ENCODE measurements at places on chromosomes 3 and 15.
A peak's percentile ranks its signal among the peaks of the same experiment; 100 is the strongest.

DNA sequence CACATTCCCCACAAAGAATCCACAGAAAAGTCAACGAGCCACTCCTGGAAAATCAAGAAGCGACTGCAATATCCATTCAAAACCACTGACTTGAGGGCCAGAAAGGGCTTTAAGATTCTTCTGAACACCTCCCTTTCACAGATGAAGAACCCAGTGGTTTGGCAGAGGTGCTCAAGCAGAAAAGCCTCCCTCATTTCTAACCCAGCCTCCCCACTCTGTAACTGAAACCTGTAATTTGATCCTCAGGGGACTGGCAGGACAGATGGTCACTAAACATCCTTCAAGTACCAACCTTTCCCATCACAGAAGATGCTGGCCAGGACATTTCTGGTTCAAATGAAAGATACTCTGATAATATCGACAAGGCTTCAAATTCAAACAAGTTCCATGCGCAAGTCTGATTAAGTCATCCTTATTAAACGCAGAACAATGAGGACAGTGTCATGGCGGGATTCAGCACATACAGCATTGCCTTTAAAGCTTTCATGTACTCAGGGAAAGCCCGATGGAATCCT, 5.5 kb downstream of the SEMA5B start:
- no peak for DNase-seq

GRCh38 chr3:72323773-72324172, 524.5 kb downstream of the SHQ1 start:
- no peak for DNase-seq

- no peak for DNase-seq
Measured at GRCh38 chr3:111688190-111688800, 93.1 kb upstream of the ZBED2 start.

DNA sequence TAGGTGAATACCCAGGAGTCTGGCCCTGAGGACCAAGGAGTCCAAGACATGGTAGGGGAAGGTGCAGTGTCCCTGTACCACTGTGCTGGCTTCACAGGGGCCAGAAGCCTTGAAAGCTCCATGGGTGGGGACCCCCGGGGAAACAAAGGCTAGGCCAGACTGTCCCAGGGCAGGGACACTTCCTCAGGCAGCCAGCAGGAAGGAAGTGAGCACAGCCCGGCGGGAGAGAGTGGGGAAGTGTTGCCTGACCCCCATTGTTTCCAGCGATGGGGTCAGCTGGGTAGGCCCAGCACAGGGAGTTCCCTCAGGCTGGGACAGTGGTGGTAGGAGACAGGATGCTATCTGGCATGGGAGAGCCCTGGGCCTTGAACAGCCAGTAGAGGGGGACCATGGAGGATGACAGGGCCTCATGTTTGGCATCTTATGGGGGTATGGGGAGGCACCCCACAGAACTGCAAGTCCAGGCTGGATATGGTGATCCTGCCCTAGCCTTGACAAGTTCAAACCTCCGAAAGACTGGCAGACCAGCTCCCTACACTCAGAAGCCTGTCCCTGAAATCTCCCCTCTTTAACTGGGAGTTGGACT, 1.2 kb upstream of the HYAL2 start:
- DNase-seq, result no peak

- DNase-seq, result no peak
Measured at GRCh38 chr3:170490828-170491560, 72.3 kb downstream of the CLDN11 start.

DNA sequence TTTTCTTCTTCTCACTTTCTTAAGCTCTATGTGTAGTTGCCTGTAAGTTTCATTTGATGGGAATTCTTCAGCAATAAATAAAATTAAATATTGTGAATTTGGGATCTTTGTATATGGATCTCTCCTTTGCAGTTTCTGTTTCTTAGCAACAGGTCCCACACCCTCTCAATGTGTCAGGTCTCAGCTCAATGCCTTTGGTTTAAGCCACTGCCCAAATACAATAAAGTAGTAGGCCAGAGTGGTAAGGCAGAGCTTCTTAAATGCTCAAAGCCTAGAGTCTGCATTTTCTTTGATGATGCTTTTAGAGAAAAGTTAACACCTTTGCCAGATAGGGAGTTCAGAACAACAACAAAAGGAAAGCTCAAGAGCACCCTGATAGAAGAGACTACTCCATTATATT, 343.7 kb downstream of the NSUN3 start:
- no peak for DNase-seq

DNA sequence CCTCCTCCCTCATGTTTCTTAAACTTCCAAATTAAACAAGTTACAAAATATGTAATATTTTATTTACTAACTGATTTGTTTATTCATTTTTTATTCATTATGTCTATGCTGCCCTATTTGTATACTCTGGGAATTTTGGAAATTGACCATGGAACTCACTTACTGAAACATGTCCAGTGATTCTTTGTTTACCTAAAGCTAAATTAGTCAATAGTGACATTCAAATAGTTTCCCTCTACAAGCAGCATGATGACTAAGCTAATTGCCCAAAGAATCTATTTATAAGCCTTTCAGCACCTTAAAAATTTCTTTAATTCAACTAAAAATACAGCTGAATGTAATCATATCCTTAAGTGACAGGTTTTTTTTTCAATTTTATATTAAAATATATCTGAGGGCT, 437.7 kb downstream of the SI start:
- no peak for DNase-seq

DNA sequence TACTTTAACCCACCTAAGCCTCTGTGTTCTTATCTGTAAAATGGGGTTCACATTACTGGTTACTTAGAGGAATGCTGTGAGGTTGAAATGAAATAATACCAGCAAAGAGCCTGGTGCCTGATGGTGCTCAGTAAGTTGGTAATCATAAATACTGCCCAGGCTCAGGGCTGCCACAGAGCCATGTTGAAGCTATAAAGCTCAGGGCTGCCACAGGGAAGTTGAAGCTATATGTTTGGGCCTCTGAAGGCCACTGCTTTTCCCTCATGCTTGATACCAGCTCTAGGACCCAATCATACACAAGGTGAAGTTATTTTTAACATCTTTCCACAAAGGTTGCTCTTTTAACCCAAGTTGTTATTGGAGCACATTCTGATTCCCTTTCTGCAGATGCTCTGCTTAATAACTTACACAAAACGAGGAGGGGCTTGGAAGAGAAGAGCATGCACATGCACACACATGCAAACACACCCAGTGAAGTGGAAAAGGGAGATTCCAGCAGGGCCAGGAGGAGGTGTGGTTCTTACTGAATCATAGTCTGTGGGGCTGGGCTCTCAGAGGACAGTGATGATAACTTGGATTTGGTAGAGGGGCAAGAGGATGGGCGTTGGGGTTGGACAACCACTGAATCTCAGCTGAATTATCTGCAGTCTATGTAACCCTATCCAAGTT, 17.4 kb downstream of the PARP14 start:
- no peak for DNase-seq

DNA sequence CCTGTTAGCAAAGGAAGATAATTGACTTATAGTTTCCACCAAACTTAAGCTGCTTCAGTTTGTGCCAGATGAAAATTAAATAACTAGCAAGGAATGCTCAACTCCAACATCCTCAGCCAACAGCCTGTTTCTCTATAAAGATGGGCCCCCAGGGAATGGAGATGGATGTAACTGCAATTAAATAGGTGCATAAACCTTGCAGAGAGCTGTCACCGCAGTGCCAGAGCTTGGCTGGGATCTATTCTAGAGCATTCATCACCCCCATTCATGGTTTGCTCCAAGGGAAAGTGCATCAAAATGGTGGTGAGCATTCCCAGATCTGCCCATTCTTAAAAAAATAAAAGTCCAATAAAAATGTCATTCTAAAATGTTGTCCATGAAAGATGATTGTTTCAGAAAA, 19.7 kb upstream of the RORA start:
- no peak for DNase-seq

- DNase-seq, result no peak
Measured at GRCh38 chr15:83559310-83559966, 94.5 kb upstream of the ADAMTSL3 start.

DNA sequence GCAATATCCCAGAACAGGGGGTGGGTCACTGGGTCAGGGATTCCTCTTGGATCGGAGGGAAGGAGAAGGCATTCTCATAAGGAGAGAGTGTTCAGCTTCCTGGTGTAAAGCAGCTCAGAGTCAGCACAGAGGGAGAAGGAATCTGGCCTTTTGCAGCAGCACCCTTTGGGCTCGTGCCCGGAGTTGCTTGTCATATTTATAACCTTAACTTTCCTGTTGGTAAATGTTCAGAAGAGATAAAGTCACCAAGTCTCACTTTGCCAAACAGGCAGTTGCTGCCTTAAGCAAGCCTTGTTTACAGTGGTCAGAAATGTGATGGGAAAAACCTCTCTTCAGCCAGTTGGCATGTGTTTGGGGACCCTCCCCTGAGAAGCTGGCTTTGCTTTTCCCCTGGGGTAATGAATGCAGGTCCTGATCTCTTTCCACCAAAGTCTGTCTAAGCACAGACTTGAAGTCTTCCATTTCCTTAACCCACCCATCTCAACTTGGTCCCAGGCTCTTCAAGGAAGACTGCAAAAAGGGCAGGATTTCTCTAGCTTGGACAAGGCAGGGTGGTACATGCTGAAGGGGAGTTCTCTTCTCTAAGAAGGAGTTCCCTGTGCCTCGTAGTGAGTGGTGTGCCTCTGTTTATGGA, 206.9 kb upstream of the BHLHE40 start:
- DNase-seq, result peak; percentile 80

DNA sequence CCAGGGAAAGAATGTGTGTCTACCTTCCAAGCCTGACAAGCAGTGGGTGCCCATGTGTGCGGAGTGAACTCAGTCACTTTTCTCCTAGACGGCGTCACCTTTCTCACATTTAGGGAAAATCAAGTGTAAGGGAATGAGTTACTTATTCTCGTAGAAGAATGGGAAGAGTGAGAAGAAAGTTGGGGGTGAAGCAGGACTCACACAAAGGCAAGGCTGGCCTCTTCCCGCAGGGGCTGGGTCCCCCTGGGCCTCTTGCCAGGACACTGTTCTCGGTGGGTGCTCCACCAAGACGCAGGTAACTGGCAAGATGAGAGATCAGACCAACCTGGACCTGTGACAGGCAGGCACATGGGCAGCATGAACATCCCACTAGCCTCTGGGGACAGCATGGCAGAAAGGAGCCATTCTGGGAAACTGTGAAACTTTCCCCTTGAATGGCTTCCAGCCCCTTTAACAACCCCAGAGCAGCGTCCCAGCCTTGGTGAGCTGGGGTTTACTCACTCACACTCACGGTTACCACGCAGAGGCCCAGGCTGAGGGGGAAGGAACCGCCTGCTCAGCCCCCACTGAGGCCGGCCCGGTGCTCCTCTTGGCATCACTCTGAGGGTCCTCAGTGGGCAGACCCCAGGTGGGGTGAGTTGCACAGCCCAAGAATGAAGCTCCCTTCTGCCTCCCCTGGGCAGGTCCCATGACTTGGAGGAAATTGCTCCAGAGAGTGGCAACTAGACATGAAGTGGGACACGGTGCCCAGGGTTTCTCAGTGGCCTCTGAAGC, 15.0 kb upstream of the SRP14 start:
- no peak for DNase-seq

GRCh38 chr3:24641628-24642027, 147.0 kb upstream of the THRB start:
- DNase-seq, result no peak

- no peak for DNase-seq
Measured at GRCh38 chr3:40718209-40718608, 193.4 kb downstream of the ZNF621 start.

GRCh38 chr3:114863848-114864247, 283.2 kb downstream of the ZBTB20 start:
- DNase-seq, result no peak

DNA sequence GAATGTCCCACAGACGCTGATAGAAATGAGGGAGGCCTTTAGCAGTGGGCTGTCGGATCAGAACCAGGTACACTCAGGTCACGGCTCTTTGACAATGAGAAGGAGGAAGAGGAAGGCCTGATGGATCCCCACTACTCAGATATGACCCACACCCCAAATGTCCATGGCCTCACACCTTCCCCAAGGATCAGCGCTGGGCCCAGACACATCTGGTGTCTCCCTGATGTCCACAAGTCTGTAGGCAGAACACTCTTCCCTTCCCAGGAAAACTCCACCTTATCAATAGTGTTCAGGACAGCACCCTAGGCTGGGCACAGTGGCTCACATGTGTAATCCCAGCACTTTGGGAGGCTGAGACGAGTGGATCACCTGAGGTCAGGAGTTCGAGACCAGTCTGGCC, 33.3 kb upstream of the SFMBT1 start:
- DNase-seq, result peak; percentile 31

DNA sequence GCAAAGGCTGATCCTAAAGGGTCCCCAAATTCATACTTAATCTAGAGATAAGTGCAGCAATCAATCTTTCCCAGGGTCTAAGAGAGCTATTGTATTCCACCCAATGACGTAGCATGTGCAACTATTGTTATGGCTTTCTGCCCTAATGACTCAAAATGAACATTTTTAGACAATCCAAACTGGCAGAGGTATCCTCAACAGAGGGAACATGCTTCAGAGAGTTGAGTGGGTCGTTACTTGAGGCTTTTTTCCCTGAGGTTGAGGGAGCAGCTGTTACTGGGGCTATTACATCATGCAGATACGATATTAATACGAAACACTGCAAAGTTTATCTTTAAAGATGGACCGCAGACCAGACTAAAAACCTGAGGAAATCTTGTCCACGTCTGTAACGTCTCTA, 278.3 kb upstream of the WNT5A start:
- no peak for DNase-seq

DNA sequence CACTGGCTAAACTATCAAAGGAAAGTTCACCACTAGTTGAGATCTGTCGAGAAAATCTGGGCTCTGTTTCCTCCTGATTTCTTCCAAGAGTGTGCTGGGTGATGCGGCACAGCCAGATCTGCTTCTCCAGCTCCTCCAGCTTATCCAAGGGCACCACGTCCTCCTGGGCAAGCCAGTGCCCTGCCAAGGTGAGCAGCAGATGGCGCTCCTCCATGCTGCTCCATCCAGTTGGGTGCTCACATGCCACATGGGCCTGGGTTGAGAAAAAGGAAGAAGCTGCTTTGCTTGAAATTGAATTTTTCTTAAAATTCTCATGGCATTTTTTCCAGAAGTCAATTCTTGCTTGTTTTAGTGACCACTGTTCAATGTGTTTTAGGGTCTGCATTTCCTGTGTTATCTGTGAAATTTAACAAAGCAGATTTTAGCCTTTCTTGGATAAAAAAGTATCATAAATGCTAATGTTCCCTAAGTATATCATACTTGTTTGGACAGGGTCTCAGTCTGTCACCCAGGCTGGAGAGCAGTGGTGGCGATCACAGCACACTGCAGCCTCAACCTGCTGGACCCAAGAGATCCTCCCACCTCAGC, 47.3 kb downstream of the EIF3J start:
- no peak for DNase-seq
